ENCODE measurements at places on chromosomes 16 and 17. TPM values are rescaled to one million over a fixed set of nuclear protein-coding genes. Genes with fewer than 3 reads are reported as not detected.

DNA sequence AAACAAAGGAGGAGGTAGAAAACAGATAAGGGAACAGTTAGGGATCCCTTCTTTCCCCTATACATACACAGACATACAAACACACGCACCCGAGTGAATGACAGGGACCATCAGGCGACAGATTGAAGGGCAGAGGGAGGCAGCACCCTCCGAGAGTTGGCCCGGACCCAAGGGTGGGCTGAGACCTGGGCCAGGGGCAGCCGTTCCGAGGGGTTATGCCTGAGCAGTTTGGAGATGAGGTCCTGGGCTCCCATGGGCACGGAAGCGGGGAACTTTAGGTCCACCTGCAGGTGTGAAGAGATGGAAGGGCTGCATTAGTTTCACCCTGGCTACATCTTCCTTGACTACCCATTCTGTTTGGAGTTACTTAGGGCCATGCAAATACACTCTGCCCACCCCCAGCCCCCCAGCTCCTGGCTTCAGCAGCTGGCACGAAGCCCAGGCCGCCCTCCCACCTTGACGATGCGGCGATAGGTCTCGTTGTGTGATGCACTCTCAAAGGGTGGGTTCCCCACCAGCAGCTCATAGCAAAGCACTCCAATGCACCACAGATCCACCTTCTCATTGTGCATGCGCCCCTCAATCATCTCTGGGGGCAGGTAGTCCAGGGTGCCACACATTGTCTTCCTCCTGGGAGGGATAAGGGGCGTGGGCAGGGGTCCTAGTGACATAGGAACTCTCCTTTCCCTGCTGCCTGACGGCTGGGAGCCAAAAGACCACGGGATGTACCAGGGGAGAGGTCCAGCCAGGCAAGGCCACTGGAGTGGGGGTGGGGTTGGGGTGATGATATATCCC lies 5.4 kb downstream of the AURKB start:
- DNase-seq, result no peak

Gene ENO3
- polyA plus RNA-seq, result 15.4 TPM

Gene TMEM88
- 19.3 TPM for polyA plus RNA-seq

Gene ZSCAN10
- polyA plus RNA-seq, result not detected

- no peak for DNase-seq
Measured at GRCh38 chr17:72528683-72529082, 407.9 kb downstream of the SOX9 start.

- no peak for DNase-seq
Measured at GRCh38 chr17:72843591-72843990, 248.9 kb downstream of the SLC39A11 start.

DNA sequence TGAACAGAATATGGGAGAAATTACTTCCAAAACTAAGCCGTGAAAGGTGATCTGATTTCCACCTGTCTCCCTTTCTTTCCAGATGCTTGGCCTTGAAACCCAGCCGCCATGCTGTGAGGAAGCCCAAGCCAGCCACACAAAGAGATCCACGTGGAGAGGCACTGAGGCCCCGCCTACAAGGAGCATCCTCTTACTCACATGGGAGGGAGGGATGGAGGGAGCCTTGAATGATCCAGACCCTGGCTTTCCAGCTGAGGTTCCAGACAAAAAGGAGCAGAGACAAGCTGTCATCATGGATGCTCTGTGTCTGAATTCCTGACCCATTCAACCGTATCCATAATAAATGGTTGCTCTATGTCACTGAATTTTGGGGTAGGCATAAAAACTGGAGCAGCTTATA lies 48.9 kb upstream of the HAPSTR1 start:
- DNase-seq, result no peak

Gene GCGR
- polyA plus RNA-seq, result not detected

GRCh38 chr16:85338989-85339685 lies 226.9 kb upstream of the CIBAR2 start:
- no peak for DNase-seq

Gene NATD1
- 7.1 TPM for polyA plus RNA-seq

GRCh38 chr17:40364121-40364861 lies at the start of gene GJD3:
Gene GJD3 (minus strand): TSS chr17:40364737. CDS start chr17:40363815, 922 bp downstream.
- no peak for DNase-seq

DNA sequence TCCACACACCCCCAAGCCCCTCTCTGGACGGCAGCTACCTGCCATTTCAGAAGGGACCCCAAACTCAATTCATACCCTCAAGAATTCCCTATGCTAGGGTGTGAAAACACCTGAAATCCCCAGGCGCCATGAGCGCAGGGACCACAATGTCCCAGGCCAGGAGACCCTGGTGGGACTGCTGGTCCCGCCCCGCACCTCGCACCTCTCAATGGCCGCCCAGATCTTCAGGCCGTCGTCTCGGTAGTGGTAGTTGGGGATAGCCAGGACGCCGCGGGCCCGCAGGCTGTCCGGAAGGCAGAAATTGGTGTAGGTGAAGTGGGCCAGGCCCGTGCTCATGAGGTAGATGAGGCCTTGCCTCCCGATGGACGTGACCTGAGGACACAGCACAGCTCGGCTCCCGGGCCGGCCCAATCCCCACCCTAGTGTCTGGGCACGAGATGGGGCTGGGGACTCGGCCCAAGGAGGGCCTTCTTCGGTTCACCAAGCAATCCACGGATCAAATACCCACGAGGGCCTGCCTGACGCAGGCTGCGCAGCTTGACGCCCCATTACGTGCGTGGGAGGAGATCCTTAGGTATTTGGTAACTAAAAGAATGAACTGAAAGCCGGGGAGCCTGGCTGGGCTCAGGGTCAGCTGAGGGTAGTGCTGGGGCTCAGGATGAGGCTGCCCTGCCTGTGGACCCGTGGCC lies 9.2 kb downstream of the ALOXE3 start:
- no peak for DNase-seq

Gene WNK4
- polyA plus RNA-seq, result 0.60 TPM

Measured in left lung (tissue), 14 donors.